ENCODE measurements at places on chromosomes 5 and 9.

DNA sequence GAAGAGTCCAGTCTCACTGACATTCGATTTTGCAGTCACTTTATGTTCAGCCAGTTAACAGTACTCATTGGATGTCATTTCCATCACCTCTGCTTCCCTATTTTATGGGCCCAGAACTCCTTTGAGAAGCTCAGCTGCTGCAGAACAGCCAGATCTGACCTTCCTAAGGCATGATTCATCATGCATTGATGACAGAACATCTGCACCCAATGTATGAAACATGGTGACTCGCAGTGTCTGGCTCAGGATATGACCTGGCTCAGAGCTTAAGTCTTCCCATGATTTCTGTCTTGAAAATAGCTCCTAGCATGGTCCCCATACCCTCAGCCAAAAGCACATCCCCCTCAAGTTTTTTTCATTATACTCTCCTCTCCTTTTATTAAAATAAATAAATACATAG is 92.6 kb upstream of the TRIM32 start:
- DNase-seq, result no peak

GRCh38 chr5:132013006-132013689 is 1.7 kb upstream of the ACSL6 start:
- no peak for DNase-seq

DNA sequence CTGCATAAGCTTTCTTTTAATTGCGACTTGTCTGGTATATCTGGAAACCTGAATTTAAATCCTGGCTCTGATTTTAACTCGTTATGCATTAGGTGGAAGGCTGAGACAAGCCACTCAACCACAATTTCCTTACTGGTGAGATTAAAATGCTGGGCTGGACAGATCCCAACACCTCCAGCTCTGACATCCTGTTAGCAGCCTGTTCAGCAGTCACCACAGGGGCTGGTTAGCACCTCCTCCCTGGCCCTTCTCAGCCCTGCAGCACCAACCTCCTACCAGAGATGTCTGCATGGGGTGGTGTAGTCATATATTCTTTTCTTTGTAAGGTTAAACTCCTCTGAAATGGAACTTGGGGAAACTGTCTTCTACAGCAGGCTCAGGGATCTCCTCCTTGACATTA is 156.5 kb upstream of the NFIL3 start:
- no peak for DNase-seq

DNA sequence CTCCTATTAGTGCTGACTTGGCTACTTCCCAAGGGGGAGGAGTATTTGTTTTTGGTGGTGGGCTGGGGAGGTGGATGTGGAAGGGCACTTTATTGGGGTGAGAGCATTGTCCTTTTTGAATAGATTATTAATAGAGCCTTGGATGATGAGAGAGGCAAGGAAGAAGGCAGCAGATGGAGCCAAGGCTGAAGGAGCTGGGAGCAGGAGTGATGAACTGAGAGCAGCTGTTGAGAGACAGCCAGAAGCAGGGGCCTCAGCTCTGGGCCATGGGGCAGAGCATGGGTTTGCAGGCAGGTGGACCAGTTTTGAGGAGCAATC is 29.6 kb downstream of the RGS3 start:
- no peak for DNase-seq

DNA sequence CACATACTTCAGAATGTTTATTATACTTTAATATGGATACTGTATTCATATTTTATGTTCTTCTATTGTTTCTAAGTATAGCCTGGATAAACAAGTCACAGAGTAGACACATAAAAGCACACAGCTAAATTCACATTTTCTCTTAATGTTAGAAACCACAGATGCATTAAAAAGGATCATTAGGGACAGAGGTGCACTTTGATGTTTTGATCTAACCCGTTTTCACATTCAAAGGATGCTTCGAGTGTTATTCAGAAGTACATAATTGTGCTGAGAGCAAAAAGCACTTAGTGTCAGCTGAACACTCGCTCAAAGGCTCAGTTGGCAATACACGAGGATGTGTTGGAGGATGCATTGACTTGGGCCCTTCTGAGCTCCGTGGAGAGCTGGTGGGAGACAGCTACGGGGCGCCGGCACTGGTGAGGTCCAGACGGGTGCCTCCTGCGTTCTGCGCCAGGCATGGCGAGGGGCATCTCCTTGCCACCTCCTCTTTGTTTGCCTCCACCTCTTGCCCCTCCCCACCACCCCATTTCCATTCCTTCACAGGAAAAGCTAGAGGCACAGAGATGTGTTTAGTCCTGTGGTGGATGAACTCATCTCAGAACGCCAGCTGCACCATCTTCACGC is 35.5 kb downstream of the MED10 start:
- DNase-seq, result no peak
